Sigmoid colon (tissue), 7 donors: ENCODE measurements at places on chromosomes 13 and 19. TPM values are rescaled to one million over a fixed set of nuclear protein-coding genes. Genes with fewer than 3 reads are reported as not detected.

GRCh38 chr13:45658586-45659235 lies 43.2 kb upstream of the ERICH6B start:
- H3K27me3 ChIP-seq = no peaks in the 10 kb centered on the region
- no peak for DNase-seq

The FFAR1 gene
- not detected for total RNA-seq

The PTGIR gene
- 3.9 TPM for total RNA-seq

GRCh38 chr19:54674021-54674617 lies 11.3 kb downstream of the LILRB4 start:
- no peaks in the 10 kb centered on the region for H3K36me3 ChIP-seq
- H3K4me1 ChIP-seq = no peaks in the 10 kb centered on the region
- H3K27me3 ChIP-seq = no peaks in the 10 kb centered on the region
- no peak overlapping the region for H3K4me3 ChIP-seq
- no peak for DNase-seq

The TDRD12 gene
- 1.5 TPM for total RNA-seq

The KRTDAP gene
- not detected for total RNA-seq

DNA sequence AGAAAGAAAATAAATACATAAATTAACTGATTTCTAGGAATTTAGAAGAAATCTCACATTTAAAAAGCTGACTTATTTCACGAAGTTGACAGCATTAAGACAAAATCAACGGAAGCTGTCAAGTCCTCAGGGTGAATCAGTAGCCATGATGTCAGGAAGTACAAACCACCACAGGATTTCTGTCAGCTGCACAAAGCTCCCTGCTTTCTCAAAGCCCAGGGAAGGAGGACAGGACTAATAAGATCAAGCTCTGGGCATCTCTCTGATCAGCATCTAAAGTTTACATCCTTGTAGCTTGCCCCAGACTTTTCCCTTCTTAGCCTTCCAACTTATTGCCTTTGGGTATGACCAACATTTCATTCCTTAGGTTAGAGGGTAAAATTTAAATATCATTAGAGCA lies 9.4 kb downstream of the DCT start:
- H3K4me1 ChIP-seq = no peaks in the 10 kb centered on the region
- no peak overlapping the region for H3K4me3 ChIP-seq
- H3K27ac ChIP-seq = no peak overlapping the region
- H3K27me3 ChIP-seq = no peaks in the 10 kb centered on the region
- DNase-seq = no peak
- H3K36me3 ChIP-seq = no peaks in the 10 kb centered on the region

GRCh38 chr19:38216785-38217641 lies 7.0 kb downstream of the DPF1 start:
- no peak overlapping the region for H3K4me3 ChIP-seq
- H3K4me1 ChIP-seq = no peaks in the 10 kb centered on the region
- peaks cover 57% of the 10 kb centered on the region for H3K27me3 ChIP-seq
- no peak for DNase-seq
- no peak overlapping the region for H3K27ac ChIP-seq

DNA sequence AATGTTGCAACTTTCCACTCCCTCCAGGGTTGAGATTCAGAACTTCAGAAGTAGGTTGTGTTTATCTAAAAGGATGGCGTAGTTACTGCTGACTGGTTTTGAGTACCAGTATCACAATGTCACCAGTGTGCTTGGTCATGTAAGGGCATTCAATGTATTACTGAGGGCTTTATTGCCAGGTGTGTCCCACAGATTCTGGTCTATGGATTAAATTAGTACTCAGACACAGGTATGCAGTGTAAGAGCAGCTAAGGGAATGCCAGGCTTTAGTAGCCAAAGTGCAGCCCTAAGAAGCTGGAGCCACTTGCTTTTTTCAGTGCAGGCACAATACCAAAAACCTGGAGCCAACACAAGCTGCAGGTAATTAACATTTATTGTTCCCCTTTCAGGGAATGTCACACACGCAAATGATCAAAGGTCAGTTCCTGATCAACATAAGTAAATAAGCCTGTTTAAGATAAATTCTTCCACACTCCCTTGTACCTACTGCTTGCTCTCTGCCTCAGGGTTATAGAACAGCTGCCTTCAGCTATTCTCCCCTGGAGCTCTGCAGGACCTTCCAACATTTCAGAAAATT lies 130.1 kb upstream of the ZNF91 start:
- no peaks in the 10 kb centered on the region for H3K27me3 ChIP-seq
- no peak for DNase-seq
- H3K27ac ChIP-seq = no peak overlapping the region
- H3K4me3 ChIP-seq = no peak overlapping the region
- no peaks in the 10 kb centered on the region for H3K36me3 ChIP-seq

DNA sequence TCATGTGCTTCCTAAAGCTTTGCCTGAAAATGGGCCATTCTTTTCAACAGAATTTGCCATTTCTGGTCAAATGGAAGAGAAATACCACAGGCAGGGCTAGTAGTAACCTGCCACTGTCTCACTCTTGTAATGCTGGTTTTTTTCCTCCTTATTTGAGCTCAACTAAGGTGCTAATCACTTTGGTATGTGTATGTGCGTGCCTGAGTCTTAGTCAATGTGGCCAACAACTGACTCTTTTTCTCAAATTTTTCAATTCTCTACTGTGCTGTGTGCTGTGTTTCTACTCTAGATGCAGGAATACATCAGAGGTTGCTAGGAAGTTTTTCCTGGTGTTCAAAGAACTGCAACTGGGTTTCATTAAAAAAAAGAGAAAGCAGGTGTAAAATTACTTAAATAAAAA lies 870.2 kb downstream of the EFNB2 start:
- H3K36me3 ChIP-seq = no peaks in the 10 kb centered on the region
- no peak for DNase-seq

DNA sequence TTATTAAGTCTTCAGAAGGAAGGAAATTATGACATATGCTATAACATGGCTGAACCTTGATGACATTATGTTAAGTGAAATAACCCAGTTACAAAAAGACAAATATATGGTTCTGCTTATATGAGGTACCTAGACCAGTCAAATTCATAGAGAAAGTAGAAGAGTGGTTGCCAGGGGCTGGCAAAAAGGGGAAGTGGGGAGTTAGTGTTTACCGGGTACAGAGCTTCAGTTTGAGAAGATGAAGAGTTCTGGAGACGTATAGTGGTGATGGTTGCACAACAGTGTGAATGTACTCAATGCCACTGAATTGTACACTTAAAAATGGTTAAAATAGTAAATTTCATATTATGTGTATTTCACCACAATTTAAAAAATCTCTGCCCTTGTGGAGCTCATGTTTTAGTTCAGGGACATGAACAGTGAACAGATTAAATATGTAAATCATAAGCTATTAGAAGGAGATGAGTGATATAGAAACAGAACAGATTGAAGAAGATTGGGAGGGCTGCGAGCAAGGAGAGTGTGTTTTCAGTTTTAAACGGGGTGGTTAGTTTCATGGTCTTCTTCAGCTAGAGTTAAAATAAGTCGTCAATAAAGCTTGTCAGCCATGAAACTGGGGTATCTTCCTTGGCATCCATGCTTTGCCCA lies 355.2 kb downstream of the KCNRG start:
- no peaks in the 10 kb centered on the region for H3K27me3 ChIP-seq
- no peak for DNase-seq
- H3K36me3 ChIP-seq = no peaks in the 10 kb centered on the region
- no peak overlapping the region for H3K4me3 ChIP-seq

DNA sequence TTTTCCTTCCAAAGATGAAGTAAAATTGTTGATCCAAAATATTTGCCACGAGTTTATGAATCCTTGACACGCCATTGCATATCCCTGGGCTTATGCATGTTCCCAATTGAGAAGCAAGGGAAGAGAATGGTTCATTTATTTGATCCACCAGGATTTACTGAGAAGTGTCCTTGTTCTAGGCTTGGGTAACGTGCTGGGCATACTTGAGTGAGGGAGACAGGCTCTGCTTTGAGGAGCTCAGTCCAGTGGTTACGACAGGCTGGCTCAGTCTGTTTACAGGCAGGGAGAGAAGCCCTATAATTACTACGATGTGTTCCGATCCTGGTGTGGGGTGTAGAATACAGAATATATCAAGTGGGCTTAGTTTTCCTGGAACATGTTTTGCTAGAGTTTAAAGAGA lies 6.3 kb upstream of the PNMA8C start:
- peaks cover 7% of the 10 kb centered on the region for H3K27me3 ChIP-seq
- H3K27ac ChIP-seq = no peak overlapping the region

The CGB3 gene
- not detected for total RNA-seq

The PTH2 gene
- not detected for total RNA-seq

- no peaks in the 10 kb centered on the region for H3K27me3 ChIP-seq
- no peak overlapping the region for H3K4me3 ChIP-seq
- H3K36me3 ChIP-seq = peaks cover 5% of the 10 kb centered on the region
- DNase-seq = no peak
Measured at GRCh38 chr13:94630858-94631257, 29.2 kb downstream of the GPR180 start.

The TRPM4 gene
- total RNA-seq = 7.9 TPM

GRCh38 chr13:112441779-112442310 lies 65.7 kb downstream of the SPACA7 start:
- no peak overlapping the region for H3K27ac ChIP-seq
- H3K36me3 ChIP-seq = no peaks in the 10 kb centered on the region
- H3K27me3 ChIP-seq = peaks cover 15% of the 10 kb centered on the region
- peaks cover 3% of the 10 kb centered on the region for H3K4me1 ChIP-seq
- no peak overlapping the region for H3K4me3 ChIP-seq

DNA sequence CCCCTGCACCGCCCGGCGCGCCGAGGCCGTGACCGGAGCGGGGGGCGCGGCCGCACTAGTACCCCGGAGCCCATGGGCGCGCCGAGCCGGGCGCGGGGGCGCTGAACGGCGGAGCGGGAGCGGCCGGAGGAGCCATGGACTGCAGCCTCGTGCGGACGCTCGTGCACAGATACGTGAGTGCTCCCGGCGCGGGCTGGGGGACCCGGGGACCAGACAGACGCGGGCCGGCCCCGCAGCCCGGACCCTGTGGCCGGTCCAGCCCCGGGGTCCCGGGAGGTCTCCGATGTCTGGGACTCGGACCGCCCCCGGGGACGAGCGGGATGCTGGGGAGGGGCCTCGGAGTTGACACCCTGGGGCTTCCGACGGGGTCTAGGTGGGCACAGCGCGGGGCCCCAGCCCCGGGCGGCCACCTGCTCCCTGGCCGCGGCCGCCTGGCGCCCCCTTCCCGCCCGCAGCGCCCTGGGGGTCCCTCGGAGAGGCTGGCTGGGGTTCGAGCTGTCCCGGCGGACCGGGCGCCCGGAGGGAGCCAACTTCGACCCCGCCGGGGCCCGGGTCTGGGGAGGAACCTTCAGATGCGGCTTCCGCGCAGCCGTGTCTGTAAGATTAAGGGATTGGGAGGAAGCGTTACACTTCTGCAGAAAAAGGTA lies 568 bp downstream of the ATP11A start:
- peaks cover 24% of the 10 kb centered on the region for H3K4me1 ChIP-seq
- peak overlapping the region; percentile 82 for H3K4me3 ChIP-seq
- no peaks in the 10 kb centered on the region for H3K27me3 ChIP-seq

The TNNT1 gene
- not detected for total RNA-seq

The NPAS1 gene
- total RNA-seq = 0.28 TPM

GRCh38 chr13:20424949-20425348 lies 100.7 kb downstream of the CRYL1 start:
- DNase-seq = no peak
- H3K27ac ChIP-seq = peak overlapping the region; percentile 5
- H3K4me1 ChIP-seq = no peaks in the 10 kb centered on the region
- H3K4me3 ChIP-seq = no peak overlapping the region
- no peaks in the 10 kb centered on the region for H3K27me3 ChIP-seq

DNA sequence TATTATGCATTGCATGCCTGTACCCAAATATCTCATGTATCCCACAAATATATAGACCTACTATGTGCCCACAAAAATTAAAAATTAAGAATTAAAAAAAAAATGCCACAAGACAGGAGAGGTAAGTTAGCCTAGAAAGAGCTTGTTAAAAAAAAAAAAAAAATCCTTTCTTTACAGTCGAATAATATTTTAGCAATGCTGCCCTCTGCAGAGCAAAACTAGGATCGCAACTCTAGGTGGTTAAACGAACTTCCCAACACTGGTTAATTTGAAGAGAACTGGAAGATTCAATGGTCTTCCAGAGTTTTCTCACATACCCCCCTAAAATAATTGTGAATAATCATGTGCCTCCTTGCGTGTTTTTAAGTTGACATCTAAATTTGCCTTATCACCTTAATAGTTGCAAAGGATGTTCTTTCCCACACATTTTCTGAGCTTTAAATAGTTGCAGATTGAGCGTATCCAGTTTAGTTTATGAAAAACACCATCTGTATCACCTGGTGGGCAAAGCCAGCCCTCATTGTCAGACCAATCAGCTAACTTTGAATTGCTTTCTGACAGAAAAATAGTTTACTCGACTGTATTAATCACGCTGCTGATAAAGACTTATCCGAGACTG lies 47.4 kb upstream of the RCBTB2 start:
- H3K27me3 ChIP-seq = no peaks in the 10 kb centered on the region
- no peak overlapping the region for H3K27ac ChIP-seq
- no peak overlapping the region for H3K4me3 ChIP-seq
- DNase-seq = peak; percentile 76
- no peaks in the 10 kb centered on the region for H3K4me1 ChIP-seq
- no peaks in the 10 kb centered on the region for H3K36me3 ChIP-seq

DNA sequence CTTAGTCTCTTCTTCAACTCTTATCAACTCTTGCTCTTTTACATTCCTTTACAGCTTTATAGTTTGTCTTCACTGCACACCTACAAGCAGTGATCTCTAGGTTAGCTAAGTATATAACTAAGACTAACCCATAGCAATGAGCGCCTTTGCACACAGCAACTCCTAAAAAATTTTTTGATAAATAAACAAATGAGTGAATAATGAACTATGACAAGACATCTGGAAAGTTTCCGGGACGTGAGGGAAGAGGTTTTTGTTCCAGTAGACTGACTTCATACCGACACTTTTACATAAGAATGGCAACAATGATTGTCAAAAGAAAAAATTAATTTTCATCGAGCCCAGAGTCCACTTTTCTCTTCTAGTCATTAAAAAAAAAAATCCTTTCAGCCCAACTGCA lies 98.3 kb downstream of the ELF1 start:
- no peaks in the 10 kb centered on the region for H3K27me3 ChIP-seq
- no peak for DNase-seq
- no peaks in the 10 kb centered on the region for H3K36me3 ChIP-seq
- peak overlapping the region; percentile 85 for H3K27ac ChIP-seq
- peak overlapping the region; percentile 67 for H3K4me3 ChIP-seq

GRCh38 chr13:75585153-75585552 lies 35.6 kb downstream of the UCHL3 start:
- no peak overlapping the region for H3K4me3 ChIP-seq
- H3K27me3 ChIP-seq = no peaks in the 10 kb centered on the region
- H3K36me3 ChIP-seq = no peaks in the 10 kb centered on the region
- H3K4me1 ChIP-seq = no peaks in the 10 kb centered on the region

DNA sequence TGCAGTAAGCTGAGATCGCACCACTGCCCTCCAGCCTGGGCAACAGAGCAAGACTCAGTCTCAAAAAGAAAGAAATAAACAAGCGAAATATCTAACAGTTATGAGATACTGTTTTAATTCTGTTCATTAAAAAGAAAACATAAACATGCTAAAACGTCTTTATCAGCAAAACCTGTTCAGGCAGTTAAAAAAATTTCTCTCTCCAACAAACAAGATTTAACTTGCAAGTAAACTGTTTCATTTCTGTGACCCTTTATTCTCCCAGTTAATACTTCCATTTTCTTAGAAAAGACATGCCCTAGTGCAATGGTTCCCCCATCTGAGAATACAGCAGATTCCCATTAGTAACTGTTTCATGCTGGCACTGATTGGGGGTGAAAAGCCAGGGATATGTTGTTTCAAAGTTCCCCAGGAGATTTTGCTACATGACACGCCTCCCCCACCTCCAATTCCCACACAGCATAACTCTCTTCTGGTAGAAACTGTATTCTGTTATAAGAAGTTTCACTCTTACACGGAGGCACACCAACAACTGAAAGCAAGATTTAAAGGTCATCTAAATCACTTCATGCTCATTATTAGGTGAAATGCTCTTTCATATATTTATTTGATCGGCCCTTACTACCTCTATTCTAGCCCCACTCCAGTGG lies 24.4 kb downstream of the ELF1 start:
- H3K4me1 ChIP-seq = peaks cover 33% of the 10 kb centered on the region
- no peaks in the 10 kb centered on the region for H3K27me3 ChIP-seq
- no peak for DNase-seq
- no peak overlapping the region for H3K27ac ChIP-seq
- H3K36me3 ChIP-seq = no peaks in the 10 kb centered on the region
